NCI-H345 (cell line): ENCODE measurements at places on chromosomes 3 and 15.

- DNase-seq: no peak
Observed at GRCh38 chr15:63933522-63933921, 99.8 kb upstream of the HERC1 start.

DNA sequence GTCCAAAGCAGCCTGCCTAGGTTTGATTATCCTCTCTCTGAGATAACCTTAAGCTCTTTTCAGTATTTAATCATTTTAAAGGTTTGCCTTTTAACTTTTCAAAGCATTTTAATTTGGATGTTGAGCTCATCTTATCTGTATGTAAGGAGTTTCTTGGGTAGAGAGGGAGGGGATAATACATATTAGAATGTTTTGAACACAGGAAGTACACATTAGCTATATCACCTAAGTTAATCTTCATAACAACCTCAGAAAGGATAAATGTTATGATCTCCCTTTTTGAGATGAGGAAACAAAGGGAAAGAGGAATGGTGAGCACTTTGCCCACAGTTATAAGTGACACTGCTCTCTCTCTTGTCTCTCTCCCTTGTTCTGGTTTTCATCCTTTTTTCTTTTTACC, 2.2 kb upstream of the CD47 start:
- DNase-seq: no peak

DNA sequence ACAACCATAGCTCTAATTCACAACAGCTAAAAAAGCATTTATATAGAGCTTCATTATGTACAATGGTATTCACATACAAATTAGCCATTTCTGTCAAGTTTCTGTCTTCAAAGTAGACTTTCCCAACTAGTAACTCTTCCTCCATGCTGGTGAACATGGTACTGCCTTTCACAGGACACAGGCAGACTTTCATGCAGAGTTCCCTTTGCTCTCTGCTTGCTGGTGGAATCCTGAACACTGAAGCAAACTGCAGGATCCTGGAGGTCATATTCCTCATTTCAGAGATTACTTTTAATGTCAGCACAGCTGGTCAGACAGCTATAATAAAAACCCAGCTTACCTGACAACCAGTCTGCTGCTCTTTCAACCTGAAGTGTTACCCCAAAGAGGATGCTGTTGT, 53.6 kb downstream of the TASOR start:
- no peak for DNase-seq

DNA sequence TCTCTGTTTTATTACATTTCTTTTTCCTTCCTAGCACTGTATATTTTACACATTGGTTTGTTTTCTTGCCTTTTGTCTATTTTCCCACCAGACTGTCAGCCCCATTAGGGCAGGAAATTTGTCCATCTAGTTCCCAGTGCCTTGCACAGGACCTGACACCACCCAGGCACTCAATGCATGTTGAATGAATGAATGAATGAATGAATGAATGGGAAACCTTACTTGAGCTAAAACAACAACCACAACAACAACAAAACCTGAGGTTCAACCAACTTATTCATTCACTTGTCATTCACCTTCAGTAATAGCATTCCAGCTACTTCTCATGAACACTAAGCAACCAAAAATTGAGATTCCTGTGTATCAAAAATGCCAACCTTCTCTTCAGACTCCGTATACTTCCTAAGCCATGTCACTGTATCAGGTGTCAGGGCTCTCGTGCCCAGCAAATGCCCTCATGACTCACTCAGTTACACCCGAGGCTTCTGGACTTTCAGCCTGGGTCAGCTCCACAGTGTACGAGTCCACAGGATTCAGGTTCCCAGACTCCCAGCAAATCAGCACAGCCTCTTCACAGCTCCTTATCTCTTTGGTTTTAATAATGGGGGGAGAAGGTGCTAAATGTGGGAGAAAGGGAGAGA, 37.3 kb downstream of the FSD2 start:
- DNase-seq: no peak

DNA sequence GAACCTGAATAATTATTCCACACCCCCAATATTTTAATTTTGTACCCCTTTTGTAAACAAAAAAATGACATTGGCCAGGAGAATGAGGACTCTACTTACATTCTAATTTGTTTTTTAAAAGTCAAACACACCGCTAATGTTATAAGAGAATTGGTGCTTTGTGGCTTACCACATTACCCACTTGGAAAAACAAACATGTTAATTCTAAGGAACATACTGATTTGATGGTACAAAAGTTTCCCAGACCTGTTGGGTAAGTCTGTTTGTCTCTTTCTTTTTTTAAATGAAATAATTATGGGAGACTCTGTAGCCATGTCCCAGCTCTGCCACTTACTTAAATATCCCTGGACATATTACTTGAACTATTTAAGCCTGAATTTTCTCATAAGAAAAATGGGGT, 352.5 kb upstream of the C2CD4B start:
- DNase-seq: no peak

- no peak for DNase-seq
Observed at GRCh38 chr3:46942481-46943236, 33.9 kb downstream of the CCDC12 start.

DNA sequence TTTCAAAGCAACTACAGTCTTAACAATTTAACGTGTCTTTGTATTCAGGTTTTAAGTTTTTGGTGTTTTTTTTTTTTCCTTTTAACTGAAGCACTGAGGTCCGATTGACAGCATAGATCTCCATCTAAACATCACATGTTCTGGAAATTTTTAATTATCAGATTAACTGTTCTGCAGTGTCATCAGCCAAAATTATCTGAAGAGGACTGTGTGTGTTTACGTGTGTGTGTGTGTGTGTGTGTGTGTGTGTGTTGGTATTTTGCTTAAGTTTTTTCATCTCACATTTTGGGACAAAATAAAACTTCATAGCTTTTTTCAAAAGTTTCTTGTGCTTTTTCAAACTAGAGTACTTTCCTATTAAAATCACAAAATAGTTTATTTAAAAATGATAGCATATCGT, 1.8 kb downstream of the PIK3CA start:
- no peak for DNase-seq

- no peak for DNase-seq
Observed at GRCh38 chr3:100020876-100021644, 93.2 kb downstream of the FILIP1L start.

GRCh38 chr3:38102444-38102814, 34.5 kb downstream of the ACAA1 start:
- DNase-seq: no peak

DNA sequence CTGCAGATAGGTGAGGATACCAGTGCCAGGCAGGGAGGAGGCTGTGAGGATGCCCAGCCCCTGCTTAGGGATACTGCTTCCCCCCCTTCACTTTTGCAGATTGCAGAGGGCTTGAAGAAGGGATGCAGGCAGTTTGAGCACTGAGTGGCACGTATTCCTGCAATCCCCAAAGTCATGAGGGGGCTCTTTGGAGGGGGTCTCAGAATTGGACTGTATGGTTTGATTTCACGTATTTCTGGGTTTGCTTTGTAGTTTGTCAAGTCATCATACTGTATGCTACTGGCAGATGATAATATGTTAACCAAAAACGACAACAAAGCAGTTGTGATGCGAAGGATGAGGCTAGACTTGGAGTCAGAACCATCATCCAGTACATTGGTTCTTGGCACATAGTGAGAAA, 28.1 kb downstream of the CHST14 start:
- no peak for DNase-seq

- DNase-seq: no peak
Observed at GRCh38 chr15:90407871-90408317, 19.9 kb downstream of the IQGAP1 start.

- no peak for DNase-seq
Observed at GRCh38 chr3:45944830-45945620, 1.8 kb downstream of the CXCR6 start.

GRCh38 chr3:76514836-76515235, 525.1 kb upstream of the ROBO2 start:
- DNase-seq: no peak

GRCh38 chr3:188567478-188568195, 413.7 kb downstream of the LPP start:
- no peak for DNase-seq

GRCh38 chr15:41746802-41747201, 27.5 kb upstream of the MAPKBP1 start:
- DNase-seq: no peak

DNA sequence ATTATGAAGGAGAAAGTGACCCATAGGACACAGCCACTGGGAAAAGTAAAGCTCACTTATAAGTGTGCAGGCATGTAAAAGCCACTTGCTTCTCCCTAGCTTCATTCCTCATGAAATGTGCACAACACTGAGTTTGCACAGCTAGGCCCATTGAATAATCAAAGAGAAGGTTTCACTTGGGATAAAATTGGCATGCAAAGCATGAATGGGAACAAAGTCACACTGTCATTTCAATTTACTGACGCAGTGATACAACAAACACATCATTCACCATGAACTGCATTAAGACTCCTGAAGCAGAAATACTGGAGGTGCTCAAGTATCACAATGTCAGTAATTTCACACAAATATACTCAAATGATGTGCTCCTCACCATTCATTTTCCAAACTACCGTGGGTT, 61.1 kb downstream of the KCNMB2 start:
- DNase-seq: no peak
